ENCODE measurements at places on chromosomes 3 and 15.

GRCh38 chr3:193899001-193899400 lies 236.9 kb upstream of the HES1 start:
- DNase-seq = no peak

DNA sequence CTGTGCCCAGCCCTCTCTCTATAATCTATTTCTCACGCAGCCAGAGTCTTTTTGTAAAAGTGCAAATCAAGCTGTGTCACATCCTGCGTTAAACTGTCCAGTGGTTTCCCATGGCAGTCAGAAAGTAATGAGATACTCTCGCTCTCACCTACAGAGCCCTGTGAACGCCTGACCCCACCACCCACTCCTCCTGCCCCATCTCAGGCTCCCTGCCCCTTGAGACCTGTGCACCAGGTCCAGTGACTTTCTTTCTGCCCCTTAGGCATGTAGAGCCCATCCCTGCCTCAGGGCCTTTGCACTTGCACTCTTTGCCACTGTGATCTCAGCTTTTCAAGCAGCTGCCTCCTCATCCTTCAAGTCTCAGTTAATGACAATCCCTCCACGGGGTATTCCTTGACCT lies 58.3 kb upstream of the RASGRP1 start:
- DNase-seq = no peak

DNA sequence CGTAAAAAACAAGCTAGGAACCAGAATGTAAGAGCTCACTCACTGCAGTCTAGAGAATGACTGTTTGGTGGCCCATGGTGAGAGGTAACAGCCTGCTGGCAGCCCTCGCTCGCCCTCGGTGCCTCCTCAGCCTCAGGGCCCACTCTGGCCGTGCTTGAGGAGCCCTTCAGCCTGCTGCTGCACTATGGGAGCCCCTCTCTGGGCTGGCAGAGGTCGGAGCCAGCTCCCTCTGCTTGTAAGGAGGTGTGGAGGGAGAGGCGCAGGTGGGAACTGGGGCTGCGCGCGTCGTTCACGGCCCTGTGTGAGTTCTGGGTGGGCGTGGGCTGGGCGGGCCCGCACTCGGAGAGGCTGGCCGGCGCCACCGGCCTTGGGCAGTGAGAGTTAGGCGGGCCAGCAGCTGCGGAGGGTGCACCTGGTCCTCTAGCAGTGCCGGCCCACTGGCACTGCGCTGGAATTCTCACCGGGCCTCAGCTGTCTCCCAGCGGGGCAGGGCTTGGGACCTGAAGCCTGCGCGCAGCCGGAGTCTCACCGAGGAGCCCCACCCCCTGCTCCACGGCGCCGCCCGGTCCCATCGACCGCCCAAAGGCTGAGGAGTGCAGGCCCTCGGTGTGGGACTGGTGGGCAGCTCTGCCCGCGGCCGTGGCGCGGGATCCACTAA lies 420.6 kb downstream of the RBMS3 start:
- no peak for DNase-seq

- no peak for DNase-seq
Measured at GRCh38 chr3:124846189-124846588, 41.0 kb downstream of the ITGB5 start.

GRCh38 chr15:41483519-41483918 lies 10.2 kb upstream of the ITPKA start:
- no peak for DNase-seq

- DNase-seq = no peak
Measured at GRCh38 chr3:30576946-30577345, 29.5 kb upstream of the TGFBR2 start.

GRCh38 chr3:160126051-160126450 lies 99.2 kb upstream of the C3orf80 start:
- peak; percentile 84 for DNase-seq

DNA sequence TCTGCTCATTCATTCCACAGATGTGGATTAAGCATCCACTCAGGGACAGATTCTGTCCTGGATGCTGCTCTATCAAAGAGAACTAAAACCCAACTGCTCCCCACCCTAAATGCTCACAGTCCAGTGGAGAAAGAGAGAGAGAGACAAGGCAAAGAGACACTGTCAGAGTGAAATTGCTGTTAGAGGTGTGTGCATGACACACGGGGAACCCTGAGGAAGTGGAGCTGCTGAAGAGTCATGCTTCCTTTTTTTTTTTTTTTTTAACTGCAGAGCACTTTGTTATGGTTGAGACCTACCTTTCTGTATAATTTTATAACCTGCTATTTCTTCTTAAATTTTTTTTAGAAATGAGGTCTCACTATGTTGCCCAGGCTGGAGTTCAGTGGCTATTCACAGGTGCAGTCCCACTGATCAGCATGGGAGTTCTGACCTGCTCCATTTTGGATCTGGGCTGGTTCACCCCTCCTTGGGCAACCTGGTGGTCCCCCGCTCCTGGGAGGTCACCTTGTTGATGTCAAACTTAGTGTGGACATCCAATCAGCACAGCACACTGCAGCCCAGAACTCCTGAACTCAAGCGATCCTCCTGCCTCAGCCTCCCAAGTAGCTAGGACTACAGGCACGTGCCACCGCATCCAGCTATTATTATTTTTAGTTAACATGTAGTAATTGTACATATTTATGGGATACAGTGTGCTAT lies 18.2 kb upstream of the PSTPIP1 start:
- DNase-seq = peak; percentile 62

DNA sequence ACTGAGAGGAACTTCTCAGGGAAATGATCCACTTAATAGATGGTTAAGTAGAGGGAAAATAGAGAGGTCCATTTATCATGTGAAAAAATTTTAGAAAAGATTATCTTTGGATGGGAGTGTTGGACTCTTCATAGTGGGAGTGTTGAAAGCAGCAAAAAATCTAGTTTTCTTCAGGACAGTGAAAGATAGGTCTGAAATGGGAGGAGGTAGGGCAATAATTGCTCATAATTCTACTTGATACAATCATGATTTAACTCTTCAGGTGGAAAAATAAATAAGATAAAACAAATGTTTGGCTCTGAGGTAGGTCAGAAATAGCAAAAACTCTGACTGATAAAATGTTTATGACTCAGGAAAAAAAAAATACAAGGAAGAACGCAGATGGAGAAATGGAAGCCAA lies 144.1 kb upstream of the DPH6 start:
- DNase-seq = no peak

DNA sequence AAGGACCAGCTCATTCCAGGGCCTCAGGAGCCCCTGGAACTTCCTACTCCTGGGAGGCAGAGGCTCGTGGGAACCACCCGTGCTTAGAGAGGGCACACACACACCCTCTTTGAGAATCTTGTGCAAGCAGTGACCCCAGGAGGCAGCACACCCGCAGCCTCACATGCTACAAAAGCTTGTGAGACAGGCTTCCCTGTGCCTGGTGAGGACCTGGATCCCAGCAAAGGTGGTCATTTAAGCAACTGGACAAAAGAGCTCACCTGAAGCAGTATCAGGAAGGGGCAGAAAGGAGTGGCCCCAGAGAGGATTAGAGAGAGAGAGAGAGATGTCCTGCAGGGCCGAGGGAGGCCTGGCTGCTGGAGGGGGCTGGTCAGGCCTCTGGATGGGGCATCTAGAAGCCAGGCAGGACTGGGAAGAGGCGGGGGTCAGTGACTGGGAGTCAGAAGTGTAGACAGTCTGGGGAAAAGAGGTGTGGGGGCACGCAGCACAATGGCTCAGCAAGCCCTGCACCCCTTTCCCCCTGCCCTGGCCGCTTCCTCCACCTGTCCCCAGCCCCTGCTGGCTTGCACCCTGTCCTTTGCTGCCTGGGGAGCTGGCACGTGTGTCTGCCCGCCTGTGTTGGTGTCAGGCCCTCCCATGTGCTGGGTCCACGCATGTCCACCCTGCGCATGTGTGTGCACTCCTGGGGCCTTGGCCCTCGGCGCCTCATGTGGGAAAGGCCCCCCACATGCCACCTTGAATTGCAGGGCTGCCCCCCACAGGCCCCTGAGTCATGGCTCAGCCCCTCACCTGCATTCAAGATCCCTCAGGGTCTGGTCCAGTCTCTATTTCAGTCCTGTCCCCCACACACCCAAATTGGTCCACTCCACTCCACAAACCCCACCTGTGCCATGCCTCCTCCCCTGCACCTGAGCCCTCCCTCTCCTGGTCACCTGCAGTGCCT lies 36.9 kb downstream of the TSPAN3 start:
- no peak for DNase-seq

GRCh38 chr3:175149675-175150074 lies 290.5 kb downstream of the NAALADL2 start:
- no peak for DNase-seq

GRCh38 chr15:49887659-49888322 lies 231.2 kb downstream of the ATP8B4 start:
- no peak for DNase-seq

DNA sequence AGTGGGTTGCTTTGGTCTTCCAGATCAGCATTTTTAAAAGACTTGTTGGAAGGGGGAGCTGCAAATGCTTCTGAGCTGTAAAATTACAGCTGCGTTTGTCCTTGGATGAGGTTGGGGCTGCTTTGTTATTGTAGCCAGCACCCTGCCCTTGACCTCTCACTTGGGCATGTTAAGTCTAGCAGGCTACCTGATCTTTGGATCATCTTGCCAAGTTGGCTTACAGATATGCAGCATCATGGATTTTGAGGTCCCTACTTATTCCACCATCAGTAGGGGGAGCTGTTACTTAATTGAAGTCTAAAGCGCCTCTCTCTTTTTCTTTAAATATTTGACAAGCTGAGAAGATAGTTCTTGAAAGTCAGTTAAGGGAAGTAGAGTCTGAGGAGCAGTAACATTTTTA lies 793.0 kb downstream of the MCTP2 start:
- no peak for DNase-seq

- peak; percentile 18 for DNase-seq
Measured at GRCh38 chr15:83012636-83013035, 1.2 kb upstream of the C15orf40 start.

DNA sequence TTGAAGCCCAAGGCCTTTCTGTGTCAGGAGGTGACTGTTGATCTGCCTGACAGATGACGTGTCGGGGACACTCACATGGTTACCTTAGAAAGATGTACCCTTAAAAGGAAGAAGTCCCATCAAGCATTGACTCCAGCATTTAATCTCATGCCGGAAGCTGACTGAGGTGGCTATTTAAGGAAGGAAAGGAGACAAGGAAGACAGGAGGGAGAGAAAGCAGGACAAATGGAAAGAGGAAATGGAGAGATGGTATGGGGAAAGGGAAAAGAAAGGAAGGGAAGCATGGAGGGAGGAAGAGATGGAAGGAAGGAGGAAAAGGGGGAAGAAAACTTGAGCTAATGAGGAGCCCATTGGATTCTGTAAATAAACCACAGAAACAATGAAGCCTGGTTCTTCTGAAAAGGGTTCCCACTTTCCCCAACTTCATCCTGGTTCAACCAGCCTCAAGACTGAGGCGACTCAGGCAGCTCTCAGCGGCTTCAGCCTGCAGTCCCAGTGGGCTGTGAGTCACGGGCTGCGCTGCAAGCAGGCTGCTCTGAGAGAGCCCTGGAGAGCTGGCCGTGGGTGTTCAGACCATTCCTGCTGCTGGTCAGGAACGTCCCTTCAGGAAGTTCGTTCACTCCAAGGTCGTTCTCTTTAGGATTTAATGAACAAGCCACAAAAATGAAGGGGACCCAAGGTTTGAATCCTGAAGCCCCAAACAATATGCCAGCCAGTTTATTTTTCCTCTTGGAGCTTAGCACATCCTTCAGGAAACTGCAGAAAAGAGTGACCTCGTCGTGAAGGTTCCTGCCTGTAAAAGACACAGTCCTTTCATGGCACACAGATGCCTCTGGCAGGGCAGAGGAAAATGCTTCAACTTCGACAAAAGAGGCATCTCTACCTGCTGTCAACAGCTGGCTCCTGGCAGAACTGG lies 69.6 kb upstream of the THBS1 start:
- DNase-seq = peak; percentile 54

- DNase-seq = no peak
Measured at GRCh38 chr3:3015185-3016089, 94.7 kb downstream of the IL5RA start.

GRCh38 chr3:114299421-114299820 lies 5.6 kb downstream of the TIGIT start:
- peak; percentile 21 for DNase-seq

- DNase-seq = no peak
Measured at GRCh38 chr3:138066972-138067371, 48.4 kb downstream of the DZIP1L start.

DNA sequence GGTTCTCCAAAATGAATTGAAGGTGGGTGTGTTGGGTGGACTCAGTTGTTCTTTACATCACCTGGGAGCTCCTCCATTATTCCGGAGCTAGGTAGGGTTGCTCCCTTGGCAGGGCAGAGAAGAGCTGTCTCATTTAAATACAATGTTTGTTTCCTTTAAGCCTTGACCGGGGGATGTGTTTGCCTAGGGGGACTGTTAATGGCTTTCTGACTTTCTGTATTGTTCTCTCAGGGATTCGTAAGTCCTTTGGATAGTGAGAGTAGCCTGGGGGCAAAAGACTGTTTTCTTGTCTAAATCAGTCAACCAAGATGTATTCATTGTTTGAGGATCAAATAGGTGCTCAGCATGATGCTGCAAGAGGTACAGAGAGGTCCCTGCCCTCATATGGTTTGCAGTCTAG lies 71.1 kb downstream of the CDAN1 start:
- no peak for DNase-seq

- no peak for DNase-seq
Measured at GRCh38 chr3:187042346-187042745, 97.0 kb downstream of the RPL39L start.

DNA sequence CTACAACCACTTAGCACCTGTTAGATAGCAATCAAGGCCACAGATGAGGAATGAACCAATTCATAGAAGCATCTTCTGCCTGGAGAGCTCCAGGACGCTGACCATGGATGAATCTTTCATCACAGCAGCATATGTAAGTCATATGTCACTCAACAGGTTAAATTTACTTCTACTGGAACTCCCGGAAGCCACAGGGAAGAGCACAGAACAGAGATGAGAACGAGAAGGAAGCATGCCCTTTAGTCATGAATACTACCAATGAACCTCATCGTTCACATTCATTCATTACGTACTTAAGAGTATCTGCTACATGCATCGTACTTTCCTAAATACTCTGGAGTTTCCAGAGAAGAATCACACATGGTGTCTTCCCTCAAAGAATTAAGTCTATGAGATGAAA lies 192.8 kb downstream of the STT3B start:
- no peak for DNase-seq

- DNase-seq = no peak
Measured at GRCh38 chr3:23623844-23624243, 181.9 kb upstream of the UBE2E1 start.

DNA sequence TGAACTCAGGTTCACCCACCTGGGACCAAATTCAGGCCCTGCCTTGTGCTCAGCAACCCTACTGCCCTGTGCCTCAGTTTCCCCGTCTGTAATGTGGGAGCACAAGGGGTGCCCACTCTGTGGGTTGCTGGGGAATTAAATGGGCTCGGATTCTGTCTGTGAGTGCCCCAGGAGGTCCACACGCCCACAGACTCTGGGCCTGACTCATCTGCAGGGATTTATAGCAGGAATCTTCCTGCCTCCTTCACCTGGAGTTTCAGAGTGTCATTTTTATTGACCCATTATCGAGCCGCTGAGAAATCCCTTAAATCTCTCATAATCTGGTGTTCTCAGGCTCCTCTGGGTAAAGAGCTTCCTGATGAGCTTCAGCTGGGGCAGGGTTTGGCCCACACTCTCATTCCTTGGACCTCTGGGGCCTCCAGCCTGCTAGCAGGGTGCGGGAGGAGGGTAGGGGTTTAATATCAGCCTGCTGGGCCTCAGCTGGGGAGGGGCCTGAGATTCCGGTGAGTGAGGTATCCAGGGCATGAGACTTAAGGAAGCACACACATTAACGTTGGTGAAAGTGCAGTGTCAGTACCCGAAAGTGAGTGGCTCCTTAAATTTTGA lies 16.4 kb downstream of the C3orf18 start:
- no peak for DNase-seq

All from suppressor macrophage treated with lipopolysaccharide for 1 hour (primary cell).